Activated T-cell treated with anti-CD3 and anti-CD28 coated beads, Interleukin-2, amount 50 U/mL, for 72 hours (primary cell): ENCODE measurements at places on chromosomes 5 and 9. TPM values are rescaled to one million over a fixed set of nuclear protein-coding genes. Genes with fewer than 3 reads are reported as not detected.
A peak's percentile ranks its signal among the peaks of the same experiment; 100 is the strongest.

DNA sequence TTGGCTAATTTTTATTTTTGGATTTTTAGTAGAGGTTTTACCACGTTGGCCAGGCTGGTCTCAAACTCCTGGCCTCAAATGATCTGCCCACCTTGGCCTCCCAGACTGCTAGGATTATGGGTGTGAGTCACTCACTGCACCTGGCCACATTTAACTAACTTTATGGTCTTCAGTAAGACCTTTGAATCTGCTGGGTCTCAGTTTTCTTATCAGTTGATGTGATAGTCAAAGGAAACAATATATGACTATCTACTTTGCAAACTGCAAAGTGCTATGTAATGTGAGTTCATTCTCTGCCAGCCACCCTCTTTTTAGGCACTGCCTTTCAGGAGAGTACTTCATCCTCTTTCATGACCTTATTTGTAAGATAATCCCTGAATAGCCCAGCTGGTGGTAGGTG, 474.7 kb downstream of the PDE4D start:
- DNase-seq = no peak

DNA sequence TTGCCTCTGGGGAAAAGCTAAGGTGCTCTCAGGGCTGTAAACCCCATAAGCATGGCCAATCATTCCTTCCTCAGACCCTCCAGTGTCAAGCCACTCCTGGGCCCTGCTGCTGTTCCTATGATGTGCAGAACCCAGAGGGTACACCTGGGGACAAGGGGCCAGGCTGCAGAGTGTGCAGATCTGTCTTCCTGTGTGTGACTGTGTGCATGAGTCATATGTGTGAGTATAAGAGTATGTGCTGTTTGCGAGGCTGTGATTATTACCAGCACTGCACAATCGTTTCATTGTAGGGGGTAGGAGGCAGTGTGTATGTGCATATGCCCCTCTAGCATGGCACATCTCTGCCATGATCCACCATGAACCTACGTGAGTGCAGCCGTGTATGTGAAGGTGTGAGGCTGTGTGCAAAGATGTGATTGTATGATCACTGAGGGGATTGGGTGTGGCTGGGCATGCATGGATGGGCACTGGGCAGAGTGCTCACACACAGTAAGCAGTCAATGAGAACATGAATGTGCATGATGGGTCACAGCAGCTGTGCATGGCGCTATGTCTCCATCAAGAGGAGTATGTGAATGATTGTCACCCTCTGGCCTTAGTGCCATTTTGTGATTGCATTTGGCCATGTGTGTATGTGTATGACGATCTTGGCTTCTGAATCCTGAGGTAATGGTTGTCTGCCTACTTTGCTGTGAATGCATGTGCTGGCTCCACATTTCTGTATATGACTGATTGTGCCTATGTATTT, 2.4 kb upstream of the OR1K1 start:
- DNase-seq = no peak

GRCh38 chr9:8036914-8037524, 237.4 kb upstream of the DMAC1 start:
- DNase-seq = no peak

DNA sequence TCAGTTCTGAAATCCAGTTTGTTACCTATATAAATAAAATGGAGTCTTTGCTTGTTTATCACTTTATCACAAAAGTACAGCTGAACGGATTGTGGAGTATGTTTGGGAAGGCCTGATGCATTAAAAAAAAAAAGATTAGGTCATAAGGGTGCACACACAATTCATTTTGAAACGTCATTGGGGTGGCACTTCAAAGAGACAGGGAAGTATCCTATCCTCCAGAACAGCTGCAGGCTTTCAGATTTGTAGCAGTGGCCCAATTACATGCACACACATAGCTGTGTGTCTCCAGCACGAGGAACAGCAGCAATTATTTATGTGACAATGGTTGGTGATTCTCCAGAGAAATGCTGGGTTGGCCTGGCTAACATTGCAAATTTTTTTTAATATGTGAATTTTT, 46.8 kb upstream of the FER start:
- no peak for DNase-seq

DNA sequence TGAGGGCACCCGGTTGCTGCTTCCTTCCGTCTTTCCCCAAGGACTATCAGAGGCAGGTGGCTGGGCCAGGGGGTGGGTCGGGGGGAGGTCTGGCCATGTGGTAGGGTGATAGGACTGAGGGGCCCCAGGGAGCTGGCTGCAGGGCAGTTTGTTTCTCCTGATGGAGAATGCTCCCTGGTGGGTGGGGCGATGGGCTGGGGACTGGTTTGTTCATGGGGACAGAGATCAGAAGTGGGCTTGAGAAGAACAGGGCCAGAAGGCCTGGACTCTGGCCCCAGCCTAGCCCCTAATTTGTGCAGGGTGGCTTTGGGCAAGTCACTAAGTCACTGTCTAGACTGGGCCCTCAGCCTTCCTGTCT, 117.4 kb downstream of the RGS3 start:
- no peak for DNase-seq

Gene DELE1
- 48.6 TPM for total RNA-seq

Gene FSD1L
- total RNA-seq = 2.2 TPM

DNA sequence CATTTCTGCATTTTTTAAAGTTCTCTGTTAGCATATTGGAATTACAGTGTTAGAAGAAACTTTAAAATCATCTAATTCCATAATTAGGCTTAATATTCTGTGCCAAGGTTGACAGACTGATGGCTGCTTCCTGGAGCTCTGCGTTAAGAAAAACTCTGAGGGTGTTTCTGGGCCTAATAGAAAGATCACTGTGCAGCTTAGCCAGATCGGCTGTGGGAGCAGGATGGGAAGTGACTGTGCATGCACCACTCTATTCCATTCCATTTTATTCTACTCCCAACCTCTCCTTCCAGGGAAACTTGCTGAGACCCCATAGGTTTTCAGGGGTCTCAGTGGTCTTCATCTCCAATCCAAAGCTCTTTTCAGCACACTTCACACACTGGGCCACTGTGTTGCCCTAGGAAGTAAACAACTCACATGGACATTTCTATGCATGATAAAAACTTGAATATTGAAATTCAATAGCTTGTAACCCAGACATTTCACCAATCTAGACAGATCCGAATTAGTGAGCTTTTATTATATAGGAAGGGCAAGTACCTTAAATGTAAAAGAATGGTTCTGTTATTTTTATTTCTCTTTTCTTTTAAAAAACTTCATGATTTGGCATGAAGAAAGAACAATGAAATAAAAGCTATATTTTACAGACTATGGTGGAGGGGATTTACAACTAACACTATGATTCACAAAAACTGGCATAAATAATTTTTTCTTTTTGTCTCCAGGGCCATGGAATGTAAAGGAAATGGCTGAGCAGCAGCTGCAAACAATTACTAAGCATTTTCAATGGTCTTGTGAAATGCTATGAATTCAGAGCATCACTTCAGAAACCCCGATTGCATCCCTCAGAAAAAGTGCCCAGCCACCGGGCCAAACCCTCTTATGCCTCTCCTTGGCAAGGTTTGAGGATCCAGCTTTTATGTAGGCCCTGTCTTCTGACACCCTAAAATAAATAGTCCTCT, 51.4 kb upstream of the DAB2 start:
- no peak for DNase-seq

- peak; percentile 80 for DNase-seq
Observed at GRCh38 chr9:4339357-4339756, 39.5 kb upstream of the GLIS3 start.

Gene ZNF454
- total RNA-seq = 0.21 TPM

- no peak for DNase-seq
Observed at GRCh38 chr5:180294913-180295555, 3.2 kb upstream of the MAPK9 start.

GRCh38 chr5:7464182-7464581, 68.2 kb downstream of the ADCY2 start:
- DNase-seq = no peak

DNA sequence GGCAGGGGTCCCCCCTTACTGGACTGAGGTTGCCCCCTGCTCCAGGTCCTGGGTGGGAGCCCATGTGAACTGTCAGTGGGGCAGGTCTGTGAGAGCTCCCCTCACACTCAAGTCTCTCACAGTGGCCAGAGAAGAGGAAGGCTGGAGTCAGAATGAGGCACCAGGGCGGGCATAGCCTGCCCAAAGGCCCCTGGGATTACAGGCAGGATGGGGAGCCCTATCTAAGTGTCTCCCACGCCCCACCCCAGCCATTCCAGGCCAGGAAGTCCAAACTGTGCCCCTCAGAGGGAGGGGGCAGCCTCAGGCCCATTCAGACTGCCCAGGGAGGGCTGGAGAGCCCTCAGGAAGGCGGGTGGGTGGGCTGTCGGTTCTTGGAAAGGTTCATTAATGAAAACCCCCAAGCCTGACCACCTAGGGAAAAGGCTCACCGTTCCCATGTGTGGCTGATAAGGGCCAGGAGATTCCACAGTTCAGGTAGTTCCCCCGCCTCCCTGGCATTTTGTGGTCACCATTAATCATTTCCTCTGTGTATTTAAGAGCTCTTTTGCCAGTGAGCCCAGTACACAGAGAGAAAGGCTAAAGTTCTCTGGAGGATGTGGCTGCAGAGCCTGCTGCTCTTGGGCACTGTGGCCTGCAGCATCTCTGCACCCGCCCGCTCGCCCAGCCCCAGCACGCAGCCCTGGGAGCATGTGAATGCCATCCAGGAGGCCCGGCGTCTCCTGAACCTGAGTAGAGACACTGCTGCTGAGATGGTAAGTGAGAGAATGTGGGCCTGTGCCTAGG, at the start of gene CSF2:
Gene CSF2 (plus strand): TSS at position 559 of the 783 bp plus-strand sequence. CDS start 35 bp downstream, at position 594.
- no peak for DNase-seq

DNA sequence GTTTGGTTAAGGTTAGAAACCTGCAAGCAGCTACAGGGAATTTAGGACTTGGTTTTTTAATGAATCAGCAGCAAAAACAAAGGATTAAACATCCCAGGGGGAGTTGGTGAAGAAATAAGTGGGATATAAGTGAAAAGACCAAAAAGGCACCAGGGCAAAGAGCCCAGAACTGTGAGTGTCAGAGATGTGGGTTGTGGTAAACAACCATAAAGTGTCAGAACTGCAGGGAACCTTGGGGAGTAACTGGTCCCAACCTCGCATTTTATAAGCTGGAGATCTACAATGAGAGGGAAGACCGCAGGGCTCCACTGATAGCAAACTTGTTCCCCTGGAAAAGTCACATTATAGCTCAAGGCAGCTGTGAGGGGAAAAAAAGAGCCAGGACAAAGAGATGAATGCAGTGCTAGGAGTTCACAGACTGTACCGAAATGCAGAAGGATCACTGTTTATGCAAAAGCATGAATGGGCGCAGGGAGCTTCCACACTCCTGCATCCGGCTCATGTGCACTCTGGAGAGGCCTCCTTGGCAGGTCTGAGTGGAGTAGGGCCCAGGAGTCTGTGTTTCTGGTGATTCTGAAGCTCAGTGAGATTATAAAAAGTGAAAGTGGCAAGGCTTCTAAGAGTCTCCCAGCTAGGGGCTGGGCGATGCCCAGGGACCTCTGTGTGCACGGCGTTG, 156.3 kb downstream of the GOLPH3 start:
- no peak for DNase-seq

DNA sequence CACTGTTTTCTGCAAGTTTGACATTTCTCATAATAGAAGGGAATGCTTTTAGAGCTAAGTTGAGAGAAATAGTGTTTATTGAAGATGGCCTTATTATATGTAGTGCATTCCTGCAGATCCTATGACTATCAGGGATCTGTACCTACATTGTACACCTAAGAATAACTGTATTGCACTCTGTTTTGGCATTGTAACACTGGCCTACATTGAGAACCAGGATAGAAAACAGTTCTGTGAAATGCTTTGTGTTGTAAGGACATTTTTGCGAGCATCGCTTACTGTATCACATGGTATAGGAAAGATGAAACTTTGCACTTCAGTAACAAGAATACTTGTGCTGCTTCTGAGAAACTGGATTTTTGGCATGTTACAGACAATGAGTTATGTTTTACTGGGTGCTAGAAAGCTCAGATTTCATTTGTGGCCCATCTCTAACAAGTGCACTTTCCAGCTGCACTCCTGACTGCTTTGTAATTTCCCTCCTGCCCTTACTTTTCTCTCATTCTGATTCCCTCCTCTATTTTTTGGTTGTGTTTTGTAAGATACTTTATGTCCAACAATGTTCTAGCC, 30.6 kb downstream of the C9orf85 start:
- no peak for DNase-seq

Gene CNTNAP3
- total RNA-seq = not detected

DNA sequence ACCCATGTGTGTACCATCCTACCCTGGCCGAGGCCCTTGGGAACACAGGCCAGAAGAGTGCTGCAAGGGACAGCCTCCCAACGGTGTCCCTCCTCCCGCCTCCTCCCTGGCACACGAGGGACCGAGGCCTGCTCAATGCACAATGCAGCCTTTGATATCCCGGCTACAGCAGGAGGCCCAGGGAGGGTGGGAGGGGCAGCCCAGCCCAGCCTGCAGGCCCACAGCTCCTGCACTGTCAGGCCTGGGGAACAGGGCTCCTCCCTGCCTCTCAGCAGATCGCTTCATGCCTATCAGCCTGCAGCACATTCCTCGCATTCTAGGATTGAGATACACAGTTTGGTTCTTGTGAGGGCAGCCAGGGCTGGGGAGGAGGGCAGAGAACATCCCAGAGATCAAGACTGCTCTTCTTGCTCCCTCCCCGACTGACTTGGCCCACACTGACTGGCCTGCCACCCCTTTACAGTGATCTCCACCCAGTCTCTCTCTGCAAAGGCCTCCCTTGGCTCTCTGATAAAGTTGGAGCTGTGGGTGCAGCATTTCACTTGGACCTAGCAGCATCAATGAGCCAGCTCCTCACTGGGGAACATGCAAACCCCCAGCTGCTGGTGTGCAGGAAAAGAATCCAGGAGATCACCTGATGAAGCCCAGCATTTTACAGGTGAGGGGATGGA, at the start of gene SH3TC2:
Gene SH3TC2 (minus strand): TSS at position 46 of the 671 bp plus-strand sequence. CDS start 40 bp downstream, at position 6.
- no peak for DNase-seq

DNA sequence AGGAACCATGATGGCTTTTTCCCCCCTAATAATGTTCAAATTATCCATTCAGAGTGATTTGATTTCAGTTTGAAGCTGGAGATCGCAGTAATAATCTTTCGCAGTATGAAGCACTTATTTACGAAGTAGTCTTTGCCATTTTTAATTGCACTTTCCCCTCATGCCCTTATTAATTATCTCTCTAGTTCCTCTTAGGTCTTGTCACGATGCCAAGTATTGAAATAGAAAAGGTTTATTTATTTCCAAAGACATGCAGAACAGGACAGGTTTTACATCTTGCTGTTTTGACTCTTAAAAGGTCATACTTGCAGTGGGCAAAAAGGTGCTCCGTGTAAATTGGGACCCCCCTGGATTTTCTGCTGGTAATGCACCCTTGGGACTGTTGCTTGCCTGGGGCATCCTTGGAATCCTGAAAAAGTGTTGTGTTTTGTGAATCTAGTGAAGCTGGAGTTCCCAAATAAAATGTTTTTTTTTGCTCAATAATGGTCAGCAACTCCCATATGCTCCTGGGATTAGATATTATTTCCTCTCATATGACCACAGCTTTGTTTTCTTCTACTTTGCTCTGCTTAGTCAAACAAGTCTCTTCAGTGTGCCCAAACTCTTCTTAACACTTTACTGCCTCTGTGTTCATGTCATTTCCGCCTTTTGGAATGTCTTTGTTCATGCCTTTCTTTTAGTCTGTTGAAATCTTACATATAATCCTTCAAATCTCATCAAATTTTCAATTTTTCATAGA, 278.3 kb downstream of the TMEM38B start:
- no peak for DNase-seq

- no peak for DNase-seq
Observed at GRCh38 chr5:143543358-143544255, 140.1 kb upstream of the NR3C1 start.
